ENCODE measurements at places on chromosomes 3 and 15.

DNA sequence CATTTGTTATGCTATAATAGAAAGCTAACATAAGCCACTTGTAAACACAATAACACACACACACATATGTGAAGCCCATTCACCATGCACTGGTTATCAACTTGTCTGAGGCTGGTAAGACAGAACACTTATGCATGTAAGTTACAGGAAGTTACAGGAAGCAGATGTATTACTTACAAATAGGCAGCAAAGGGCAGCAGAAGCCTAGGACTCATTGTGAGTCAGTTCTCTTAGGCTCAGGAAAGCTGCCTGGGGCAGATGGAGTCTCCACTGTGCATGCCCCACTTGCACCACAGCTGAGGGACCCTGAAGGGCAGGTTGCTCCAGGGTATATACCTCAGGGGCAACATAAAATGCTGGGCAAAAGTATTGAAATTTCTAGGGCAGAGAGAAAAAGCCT lies 748.8 kb upstream of the CCDC54 start:
- DNase-seq: no peak

GRCh38 chr3:181344331-181344730 lies 354.8 kb upstream of the DNAJC19 start:
- no peak for DNase-seq

DNA sequence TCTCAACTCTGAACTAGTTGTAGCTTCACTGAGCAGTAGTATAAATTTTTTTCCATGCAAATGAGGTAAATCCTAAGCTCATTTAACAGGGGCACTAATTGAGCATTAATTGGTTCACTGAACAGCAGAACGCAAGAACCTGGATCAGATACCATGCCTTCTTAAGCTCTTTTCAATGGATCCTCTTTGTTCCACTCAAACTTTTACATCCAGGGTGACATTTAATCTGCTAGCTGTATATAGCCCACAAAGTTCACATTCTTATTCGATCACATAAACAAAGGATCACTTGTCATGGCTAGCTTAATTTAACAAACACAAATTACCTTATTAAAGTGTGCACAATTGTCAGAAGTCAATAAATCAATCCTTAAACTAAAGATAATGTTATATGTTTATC lies 281.6 kb downstream of the CNTN6 start:
- DNase-seq: no peak

- no peak for DNase-seq
These were observed 163.1 kb downstream of the ZNF385D start for GRCh38 chr3:21587894-21588293.

GRCh38 chr3:151567477-151567876 lies 106.6 kb upstream of the IGSF10 start:
- DNase-seq: no peak

GRCh38 chr3:67790043-67790442 lies 135.6 kb upstream of the SUCLG2 start:
- DNase-seq: no peak

DNA sequence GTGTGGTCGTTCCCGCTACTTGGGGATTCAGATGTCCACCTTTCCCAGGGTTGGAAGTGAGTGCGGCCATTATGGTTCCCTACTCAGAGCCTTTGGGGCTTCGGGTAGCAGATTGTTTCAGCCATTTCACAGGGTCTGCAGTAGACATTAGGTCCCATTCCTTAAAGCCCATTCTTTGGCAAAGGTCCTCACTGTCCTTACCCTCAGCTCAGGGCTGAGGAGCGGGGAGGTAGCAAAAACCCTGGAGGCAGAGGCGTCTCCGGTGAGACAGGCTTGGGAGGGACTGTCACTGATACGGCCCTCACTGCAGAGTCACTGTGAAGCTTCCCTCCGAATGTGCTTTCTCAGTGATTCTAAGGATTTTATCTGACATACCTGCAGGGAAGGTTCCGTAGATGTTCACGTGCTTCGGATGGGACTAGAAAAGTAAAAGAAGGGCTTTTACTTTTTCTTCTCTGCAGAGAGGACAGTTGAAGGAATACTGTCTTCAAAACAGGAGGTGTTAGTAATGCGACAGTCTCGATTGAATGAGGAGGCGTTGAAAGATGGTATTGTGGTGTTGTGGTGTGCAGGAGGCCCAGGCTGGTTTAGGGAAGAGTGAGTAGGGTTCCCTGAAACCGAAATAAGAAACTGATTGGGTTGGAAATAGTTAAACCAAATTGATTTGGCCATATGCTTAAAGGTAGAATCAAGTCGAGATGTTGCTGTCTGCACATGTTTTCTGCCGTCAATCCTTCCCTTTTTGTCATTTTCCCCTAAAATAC lies 630 bp downstream of the ATP6V1A start:
- peak; percentile 58 for DNase-seq

DNA sequence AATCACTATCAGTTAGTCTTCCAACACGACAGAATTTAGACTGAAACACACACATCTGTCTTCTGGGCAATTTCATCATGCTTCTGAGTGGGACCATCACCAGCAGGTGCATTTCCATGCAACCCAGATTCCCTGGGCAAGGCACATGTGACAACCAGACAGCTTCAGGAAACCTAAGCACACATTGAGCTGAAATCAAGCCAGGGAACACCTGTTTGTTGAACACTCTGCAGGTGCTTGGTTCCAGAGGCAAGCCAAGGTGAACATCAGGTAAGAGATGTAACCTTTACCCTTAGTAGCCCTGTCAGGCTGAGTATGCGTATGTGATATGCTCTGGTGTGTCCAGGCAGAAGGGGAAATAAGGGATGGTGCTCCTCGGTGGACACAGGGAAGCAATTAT lies 3.3 kb upstream of the PSMD2 start:
- DNase-seq: no peak

DNA sequence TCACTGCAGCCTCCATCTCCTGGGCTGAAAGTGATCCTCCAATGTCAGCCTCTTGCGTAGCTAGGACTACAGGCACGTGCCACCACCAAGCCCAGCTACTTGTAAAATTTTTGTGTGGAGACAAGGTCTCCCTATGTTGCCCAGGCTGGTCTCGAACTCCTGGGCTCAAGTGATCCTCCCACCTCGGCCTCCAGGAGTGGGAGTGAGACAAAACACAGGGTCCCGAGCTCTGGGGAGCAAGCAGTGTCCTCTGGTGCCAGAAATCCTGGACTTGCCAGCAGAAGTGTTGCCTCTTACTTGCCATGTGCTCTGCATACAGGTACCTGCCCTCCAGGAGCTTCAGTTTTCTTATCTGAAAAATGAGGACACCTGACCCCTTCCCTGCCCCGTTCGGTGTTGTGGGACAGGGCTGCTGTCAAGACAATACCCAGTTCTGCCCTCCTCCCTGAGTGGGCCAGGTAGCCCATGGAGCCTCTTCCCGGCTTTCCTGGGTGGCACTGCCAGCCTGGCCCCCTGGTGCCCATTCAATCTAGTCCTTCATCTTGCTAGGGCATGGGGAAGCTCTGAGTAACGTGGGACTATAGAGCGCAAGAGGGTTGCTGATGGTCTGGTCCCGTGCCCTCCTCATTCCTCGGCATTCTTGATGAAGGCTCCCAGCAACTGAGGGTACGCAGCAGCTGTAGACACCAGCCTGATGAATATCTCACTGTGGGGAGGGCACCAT lies 164.6 kb downstream of the GOLGA6L4 start:
- DNase-seq: no peak

DNA sequence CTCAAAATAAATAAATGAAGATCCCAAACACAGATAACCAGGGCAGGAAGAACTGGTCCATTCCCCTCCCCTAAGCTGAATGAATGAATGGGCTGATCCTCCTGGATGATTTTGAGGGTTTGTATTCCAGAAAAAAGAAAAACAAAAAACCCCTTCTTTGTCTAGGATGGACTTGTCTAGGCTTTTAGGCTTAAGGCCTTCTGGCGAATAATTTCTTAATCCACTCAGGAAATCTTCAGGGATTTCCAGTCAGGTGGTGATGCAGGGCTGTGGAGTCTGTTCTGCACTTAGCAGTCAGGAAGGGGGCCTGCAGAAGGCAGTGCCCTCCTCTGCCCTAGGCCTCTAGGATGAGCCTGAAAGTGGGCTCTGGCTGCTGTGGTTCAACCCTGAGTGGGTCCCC lies 52.1 kb downstream of the BDH1 start:
- DNase-seq: no peak

DNA sequence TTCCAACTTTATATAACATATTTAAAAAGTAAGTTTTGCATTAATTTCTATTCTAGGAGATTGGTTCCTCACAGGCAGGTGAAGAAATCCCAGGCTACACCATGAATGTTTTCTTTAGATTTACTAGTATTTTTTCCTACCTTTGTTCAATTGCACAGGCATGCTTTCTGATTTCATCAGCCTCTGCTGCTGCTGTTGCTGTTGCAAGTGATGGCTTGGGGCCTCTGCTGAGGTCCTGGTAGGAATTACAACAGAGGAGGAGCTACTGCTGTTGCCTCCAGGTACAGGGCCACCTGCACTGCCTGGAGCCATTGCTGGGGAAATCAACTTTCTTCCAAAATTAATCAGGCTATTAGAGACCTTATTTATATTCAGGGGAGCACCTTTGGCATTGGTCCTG lies 353.3 kb downstream of the PLCL2 start:
- no peak for DNase-seq

- no peak for DNase-seq
These were observed 21.4 kb downstream of the TBC1D2B start for GRCh38 chr15:78055919-78056713.

DNA sequence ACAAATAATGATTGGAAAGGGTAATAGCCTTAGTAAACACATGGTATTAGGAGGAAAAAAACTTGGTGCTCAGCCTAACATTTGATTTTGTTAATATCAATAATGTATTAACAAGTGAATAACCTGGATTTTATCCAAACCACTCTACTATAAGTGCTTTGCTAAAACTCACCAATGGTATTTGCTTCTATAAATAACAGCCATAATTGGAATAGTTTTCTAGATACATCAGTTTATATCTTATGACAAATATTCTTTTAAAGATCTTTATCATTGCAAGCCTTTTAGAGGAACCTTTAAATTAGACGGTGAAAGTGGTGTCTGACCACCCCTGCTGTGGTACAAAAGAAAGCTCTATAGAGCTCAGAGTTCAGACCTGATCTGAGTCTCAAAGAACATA lies 123.9 kb downstream of the SHOX2 start:
- no peak for DNase-seq

- DNase-seq: no peak
These were observed 236.4 kb downstream of the PDCD6IP start for GRCh38 chr3:34034840-34035239.

GRCh38 chr3:20340324-20340928 lies 154.4 kb upstream of the SGO1 start:
- DNase-seq: no peak

DNA sequence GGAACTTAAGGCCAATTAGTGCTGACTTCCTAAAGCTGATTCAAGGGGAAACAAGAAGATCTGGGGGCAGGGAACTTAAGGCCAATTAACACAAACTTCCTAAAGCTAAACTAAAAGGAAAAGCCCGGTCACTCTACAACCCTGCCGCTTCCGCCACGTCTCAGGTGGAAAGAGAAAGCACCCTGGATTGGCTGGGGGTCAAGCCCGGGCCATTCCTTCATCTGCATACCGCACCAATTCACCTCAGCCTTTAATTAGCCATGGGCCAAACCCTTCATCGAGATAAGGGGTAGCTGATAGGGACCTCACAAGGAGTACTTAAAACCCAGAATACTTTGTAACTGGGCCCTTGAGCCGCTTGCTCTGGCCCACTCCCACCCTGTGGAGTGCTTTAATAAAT lies 14.4 kb downstream of the TMPRSS7 start:
- DNase-seq: no peak

DNA sequence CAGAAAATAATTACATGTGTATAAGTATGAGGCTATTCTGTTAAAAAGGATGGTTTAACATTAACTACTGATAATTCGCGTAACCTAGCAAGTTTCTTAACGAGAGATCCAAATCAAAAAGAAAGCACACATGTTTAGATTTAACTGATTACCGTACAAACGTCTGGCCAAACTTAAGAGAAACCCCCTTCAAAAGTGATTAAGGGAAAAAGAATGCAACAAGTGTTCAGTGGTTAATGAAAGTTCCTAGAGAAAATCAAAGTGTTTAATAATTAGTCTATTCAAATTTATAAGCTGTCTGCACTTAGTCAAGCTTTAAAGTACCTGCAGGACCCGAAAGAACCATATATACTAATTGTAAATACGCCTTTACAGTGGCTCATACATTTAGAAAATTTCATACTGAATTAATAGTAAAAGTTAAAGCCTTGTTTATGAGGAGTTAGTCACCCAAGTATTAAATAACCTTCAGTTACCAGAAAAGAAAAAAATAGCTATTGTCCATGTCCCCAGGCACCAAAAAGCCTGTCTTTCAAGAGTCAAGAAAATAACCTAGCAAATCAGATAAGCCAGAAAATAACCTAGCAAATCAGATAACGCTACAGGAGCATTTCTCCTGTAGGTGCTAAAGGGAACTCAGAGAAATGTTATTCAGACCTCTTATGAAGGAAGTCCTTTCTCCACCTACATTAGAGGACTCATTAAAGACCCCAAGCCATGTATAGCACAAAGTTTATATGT lies 34.6 kb downstream of the ZNF589 start:
- DNase-seq: no peak

- peak; percentile 73 for DNase-seq
These were observed 173.9 kb downstream of the SLC9A9 start for GRCh38 chr3:143674100-143674968.

GRCh38 chr3:37131860-37132144 lies 42.6 kb downstream of the LRRFIP2 start:
- no peak for DNase-seq

- DNase-seq: no peak
These were observed 537.3 kb upstream of the TGFBR2 start for GRCh38 chr3:30069056-30069455.

DNA sequence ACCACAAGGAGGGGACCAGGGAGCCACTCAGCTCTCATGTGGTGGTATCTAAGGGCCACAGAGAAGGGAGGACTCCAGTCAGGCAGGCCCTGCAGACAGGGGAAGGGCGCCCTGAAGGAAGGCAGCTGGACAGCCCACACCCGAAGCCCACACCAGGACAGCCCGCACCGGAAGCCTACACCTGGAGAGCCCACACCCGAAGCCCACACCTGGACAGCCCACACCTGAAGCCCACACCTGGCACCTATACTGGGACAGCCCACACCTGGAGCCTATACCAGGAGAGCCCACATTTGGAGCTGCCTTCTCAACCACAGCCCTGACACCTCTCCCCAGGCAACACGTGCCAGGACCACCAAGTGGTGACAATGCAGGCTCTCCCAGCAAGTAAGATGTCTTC lies 11.7 kb downstream of the TPRA1 start:
- no peak for DNase-seq

- DNase-seq: no peak
These were observed 37.9 kb downstream of the CLK3 start for GRCh38 chr15:74653426-74654102.

GRCh38 chr15:29331669-29332068 lies 62.0 kb upstream of the NSMCE3 start:
- DNase-seq: no peak

DNA sequence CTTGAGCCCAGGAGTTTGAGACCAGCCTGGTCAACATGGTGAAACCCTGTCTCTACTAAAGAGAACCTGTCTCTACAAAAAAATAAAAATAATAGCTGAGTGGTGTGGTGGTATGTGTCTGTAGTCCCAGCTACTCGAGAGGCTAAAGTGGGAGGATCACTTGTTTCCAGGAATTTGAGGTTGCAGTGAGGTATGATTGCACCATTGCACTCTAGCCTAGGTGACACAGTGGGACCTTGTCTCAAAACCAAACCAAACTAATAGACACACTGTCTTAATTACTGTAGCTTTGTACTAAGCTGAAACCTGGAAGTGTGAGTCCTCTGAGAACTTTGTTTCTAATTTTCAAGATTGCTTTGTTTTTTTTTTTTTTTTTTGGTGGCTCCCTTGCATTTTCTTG lies 30.4 kb downstream of the MGA start:
- DNase-seq: no peak

Data from hypothalamus (tissue), 51 donors.